ENCODE measurements at places on chromosomes 12 and 14.
A peak's percentile ranks its signal among the peaks of the same experiment; 100 is the strongest.

- DNase-seq = no peak
These were observed 139.7 kb downstream of the KCNH5 start for GRCh38 chr14:62905566-62905965.

DNA sequence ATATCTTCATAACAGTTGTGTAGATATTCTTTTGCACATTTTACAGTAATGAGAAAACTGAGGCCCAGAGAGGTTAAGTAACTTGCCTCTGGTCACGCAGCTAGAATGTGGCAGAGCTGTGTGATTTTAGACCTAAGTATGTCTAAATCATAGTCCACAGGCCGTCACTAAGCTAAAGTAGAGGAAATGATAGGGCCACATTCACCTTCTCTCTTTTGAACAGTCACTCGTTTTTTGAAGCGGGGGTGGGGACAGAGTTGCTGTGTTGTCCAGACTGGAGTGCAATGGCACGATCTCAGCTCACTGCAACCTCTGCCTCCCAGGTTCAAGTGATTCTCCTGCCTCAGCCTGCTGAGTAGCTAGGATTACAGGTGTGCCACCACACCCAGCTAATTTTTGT lies 68.5 kb downstream of the RASSF3 start:
- DNase-seq = no peak

DNA sequence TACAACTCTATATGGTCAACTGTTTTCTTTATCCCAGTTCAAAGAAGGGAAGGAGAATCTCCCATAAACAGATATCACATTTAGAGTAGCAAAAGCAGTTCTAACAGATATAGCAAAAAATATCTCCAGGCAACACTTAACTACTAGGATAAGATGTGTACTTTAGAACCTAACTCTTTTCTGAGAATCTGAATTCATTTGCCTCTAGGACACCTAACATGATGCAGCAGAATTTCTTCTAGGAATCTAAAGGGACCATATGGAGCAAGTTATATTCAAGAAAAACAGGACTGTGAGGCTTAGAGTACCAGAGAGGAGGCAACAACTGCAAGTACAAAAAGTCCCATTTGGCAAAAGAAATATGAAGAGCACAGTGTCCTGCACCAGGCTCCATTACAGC lies 24.4 kb upstream of the CAPRIN2 start:
- DNase-seq = no peak

DNA sequence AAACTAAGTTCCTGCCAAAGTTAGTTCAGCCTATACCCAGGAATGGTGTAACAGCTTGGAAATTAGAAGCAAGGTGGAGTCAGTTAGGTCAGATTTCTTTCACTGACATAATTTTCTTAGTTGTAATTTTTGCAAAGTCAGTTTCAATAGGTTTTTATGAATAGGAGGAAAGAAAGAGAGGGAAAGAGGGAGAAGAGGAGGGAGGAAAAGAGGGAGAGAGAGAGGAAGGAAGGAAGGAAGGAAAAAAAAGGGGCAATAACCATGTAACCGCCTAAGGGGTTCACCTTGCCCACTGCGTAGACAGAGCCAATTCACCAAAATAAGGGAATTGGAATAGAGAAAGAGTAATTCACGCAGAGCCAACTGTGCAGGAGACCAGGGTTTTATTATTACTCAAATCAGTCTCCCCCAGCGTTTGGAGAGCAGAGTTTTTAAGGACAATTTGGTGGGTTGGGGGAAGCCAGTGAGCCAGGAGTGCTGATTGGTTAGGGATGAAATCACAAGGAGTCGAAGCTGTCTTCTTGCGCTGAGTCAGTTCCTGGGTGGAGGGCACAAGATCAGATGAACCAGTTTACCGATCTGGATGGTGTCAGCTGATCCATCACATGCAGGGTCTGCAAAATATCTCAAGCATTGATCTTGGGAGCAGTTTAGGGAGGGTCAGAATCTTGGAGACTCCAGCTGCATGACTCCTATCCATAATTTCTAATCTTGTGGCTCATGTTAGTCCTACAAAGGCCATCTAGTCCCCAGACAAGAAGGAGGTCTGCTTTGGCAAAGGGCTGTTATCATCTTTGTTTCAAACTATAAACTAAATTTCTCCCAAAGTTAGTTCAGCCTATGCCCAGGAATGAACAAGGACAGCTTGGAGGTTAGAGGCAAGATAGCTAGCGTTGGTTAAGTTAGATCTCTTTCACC lies 126.0 kb upstream of the AMIGO2 start:
- DNase-seq = no peak

DNA sequence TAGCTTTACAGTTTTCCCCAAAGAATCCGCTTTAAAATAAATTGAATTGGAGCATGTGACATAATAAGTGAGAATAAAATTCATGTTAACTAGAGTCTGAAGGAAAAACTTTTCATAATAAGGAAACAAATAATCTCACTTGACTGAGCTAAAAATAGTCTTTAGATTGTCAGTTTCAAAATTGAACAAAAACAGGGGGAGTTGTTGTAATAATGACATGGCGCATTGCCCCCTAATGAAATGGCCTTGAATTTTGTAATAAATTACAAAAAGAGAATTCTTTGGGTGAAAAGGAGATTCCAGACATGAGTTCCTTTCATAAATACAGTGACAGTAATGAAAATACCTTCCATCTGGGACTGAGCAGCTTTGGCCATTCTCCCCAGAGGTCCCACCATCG lies 178.6 kb downstream of the EFCAB11 start:
- no peak for DNase-seq

- no peak for DNase-seq
These were observed 253.1 kb downstream of the ANO2 start for GRCh38 chr12:5691943-5692342.

- no peak for DNase-seq
These were observed 27.2 kb upstream of the MLXIP start for GRCh38 chr12:122051231-122051876.

DNA sequence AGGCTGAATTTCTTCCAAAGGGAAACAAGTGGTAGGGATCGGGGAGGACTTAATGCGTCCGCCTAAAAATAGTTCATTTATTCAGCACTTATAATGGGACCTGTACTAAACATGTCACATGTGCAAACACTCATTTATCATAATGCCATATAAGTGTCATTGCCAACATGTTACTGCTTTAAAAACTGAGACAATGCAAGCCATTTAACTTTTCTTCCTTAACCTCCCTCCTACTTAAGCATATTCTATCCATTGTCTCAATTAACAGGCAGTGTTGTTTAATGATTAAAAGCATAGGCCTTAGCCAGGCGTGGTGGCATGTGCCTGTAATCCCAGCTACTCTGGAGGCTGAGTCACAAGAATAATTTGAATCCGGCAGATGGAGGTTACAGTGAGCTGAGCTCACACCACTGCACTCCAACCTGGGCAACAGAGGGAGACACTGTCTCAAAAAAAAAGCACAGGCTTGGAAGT lies 13.5 kb upstream of the SCFD1 start:
- no peak for DNase-seq

DNA sequence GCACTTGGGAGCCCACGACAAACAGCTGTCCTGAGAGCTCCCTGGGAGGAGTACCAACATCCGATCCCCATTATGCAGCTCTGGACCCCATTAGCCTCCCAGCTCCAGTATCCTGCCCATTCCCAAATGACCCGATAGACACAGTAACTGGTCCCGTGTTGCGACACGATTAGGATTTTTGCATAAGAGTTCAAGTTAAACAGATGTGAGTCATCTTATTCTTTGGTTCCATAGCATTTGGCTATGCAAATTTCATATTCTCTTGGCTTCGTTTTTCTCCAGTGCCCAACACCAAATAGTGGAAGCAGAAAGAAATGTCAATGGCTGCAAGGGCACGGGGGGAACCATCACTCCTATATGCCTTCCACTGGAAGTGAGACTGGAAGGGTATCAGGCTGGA lies 43.0 kb upstream of the LRRC10 start:
- no peak for DNase-seq

- DNase-seq = no peak
These were observed 26.0 kb upstream of the TMTC2 start for GRCh38 chr12:82660541-82661325.

DNA sequence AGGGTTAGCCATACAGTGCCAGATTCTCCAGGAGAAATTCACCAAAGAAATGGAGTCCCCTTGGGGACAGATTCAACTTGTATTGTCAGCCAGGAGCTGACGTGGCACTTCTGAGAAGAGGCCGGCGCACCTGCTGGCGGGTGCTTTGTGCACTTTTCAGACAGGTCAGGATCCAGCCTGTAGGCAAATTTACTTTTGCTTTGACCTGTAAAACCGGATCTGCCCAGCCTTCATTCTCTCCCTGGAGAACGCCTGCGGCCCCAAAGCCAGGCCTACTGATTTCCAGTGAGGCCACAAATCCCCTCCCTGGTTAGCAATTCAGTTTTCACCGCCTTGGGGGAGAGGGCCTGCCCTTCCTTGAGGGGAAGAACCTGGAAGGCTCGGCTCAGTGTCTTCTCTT lies 17.4 kb downstream of the P2RX4 start:
- DNase-seq = no peak

DNA sequence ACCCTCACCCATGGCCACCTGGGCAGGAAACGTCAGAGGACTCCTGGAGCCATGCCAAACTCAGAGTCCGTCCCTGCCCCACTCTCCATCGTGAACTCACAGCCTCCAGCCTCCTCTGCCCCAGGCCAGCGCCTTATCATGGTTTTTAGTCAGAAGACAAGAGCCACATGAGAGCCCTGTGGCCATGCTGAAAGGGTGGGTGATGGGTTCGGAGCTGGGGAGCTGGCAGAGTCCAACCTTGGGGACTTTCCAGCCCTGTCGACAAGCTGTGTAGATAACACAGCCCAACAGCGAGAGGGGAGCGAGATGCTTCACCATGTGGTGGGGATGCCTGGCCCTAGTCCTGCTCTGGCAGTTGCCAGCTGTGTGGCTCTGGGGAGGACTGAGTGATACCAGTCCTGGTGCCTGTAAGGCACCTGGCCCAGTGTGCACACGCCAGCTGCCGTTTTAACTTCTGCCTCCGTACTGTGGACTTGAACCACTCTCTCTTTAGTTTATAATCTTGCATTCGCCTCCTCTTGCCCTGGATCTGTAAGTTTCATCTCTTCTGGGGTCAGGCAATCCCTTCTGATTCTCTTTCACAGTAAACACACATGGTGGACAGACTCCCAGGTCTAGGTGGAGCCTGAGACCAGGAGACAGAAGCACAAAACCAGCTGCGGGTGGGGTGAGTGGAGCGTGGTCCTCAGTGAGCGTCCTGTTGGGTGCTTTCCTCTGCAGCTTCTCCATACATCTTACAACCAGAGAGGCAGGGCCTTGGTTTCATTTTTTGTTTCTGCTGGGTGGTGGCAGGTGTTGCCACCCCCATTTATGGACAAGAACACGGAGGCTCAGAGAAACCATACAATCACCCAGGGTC lies 55.3 kb downstream of the RIN3 start:
- peak; percentile 32 for DNase-seq

DNA sequence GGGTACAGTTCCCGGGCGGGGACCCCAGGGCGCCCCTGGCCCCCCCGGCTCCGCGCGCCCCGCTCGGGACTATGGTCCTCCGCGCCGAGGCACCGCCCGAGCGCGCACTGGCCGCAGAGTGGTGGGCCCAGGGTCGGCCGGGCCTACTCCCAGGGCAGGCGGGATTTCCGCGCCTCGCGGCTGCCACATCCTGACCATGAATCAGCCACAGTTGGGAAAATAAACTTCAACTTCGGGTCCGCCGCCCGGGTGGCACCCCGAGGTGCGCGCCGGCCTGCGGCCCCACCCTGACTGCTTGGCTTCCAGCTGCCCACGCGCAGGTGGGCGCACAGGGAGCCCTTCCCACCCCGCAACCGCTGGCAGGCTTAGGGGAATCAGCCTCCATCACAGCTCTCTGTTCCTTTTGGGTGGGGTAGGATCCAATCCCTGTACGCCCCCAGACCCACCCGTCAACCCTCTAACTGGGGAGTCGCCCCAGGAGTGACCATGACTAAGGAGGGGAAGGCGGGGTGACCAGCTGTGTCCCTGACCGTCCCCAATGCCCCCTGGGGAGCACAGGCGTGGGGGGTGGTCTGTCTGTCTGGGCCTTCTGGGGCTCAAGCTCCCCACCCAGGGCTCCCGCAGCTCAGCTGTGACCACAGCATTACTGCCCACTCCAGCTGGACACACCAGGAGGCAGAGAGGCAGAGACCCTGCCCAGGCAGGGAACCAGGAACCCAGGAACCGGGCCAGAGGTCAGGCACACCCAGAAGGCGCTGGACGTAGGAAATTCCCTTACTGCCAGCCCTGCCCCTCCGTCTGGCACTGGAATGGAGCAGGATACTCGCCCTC lies 678 bp downstream of the INF2 start:
- no peak for DNase-seq

DNA sequence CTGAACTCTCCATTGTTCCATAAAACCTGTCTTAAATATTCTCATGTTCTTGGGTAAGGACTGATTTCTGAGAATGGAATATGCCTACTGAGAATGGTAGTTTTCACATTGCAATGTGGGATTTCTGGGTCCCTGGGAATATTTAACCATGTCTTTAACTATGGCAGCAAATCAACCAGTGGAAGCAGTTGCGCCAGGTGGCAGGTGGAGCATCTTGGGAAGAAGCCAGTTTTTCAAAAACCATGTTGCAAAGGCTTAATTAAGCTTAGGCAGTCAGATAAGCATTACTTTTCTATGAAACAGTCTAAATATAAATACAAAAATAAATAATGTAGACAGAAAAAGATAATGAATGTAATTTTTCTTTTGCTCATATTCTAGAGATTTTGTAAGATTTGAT lies 448.1 kb downstream of the ADAMTS20 start:
- no peak for DNase-seq

GRCh38 chr12:21129906-21130305 lies 1.1 kb upstream of the SLCO1B1 start:
- no peak for DNase-seq

DNA sequence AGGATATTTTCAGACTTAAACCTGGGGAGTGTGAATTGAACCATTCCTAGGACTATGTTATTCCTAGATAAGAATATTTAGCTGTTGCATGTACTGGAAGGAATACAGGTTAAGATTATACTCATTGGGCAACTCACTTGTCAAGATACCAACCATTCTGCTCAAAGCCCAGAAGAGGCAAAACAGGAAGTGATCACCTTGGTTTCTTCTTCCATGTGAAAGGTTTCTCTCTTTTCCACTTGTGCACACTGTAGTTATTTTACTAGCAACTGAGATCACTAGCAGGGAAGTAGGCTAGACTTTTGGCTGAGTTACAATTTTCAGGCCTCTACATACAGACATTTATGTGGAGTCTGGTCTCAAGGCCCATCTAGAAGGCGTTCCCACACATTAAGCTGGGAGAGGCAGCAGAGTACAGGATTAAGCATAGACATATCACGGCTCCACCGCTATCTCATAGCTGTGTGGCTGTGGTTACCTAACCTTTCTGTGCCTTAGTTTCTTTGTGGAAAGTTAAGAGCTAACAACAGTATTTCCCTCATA lies 83.9 kb upstream of the FERMT2 start:
- DNase-seq = no peak
